Liver (tissue), 10 donors: ENCODE measurements at places on chromosomes 5 and 9. TPM values are rescaled to one million over a fixed set of nuclear protein-coding genes. Genes with fewer than 3 reads are reported as not detected.

Gene PNPLA7
- polyA plus RNA-seq: 1.0 TPM

Gene LECT2
- polyA plus RNA-seq: 90.2 TPM

Gene CLIC3
- 0.83 TPM for polyA plus RNA-seq

DNA sequence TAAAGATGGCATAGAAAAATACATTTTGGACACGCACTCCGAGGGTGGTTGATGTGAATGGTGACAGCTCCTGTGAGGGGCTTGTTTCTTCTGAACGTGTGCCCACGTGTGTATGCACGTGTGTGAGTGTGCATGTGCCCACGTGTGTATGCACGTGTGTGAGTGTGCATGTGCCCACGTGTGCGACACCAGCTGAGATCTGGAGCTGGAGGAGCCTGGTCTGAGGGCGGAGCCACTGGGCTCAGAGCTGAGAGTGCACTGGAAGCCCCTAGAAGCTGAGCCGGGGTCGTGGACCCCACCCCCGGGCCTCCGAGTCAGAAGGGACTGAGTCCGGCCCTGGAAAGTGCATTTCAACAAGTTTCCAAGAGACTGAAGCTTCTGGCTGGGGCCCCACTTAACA lies 282.5 kb upstream of the IRX4 start:
- H3K27ac ChIP-seq: no peak overlapping the region
- no peaks in the 10 kb centered on the region for H3K27me3 ChIP-seq
- no peak overlapping the region for H3K4me3 ChIP-seq
- no peaks in the 10 kb centered on the region for H3K4me1 ChIP-seq

Gene IL13
- polyA plus RNA-seq: not detected

Gene NAIP
- polyA plus RNA-seq: 1.7 TPM

Gene SLC6A7
- not detected for polyA plus RNA-seq

DNA sequence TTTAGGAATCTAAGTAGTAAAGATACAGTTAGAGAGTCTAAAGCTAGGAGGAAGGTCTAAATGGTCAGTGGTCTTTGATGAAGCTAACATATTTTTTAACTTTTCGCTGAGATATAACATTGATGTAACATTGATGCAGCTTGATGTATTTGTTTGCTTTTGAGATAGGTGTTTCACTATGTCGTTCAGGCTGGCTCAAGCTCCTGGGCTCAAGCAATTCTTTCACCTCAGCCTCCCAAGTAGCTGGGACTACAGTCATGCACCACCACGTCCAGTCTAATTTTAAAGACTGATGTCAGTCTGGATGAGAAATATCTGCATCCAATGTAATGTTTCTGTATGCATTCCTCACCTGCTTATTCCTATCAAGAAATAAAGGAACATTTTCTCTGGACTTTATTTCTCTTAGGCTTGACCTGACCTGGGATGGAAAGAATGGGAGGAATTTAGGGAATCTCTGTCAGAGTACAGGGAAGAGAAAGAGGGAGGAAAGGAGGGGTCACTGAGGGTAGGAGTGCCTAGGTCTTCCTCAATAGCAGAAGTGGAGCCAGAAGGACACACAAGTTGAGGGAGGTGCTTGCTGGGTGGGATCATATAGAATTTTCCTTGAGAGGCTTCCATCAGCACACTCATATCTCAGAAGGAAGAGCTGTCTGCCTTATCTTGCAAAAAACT lies 101.5 kb upstream of the GPBP1 start:
- no peaks in the 10 kb centered on the region for H3K27me3 ChIP-seq
- H3K4me1 ChIP-seq: no peaks in the 10 kb centered on the region
- DNase-seq: no peak

DNA sequence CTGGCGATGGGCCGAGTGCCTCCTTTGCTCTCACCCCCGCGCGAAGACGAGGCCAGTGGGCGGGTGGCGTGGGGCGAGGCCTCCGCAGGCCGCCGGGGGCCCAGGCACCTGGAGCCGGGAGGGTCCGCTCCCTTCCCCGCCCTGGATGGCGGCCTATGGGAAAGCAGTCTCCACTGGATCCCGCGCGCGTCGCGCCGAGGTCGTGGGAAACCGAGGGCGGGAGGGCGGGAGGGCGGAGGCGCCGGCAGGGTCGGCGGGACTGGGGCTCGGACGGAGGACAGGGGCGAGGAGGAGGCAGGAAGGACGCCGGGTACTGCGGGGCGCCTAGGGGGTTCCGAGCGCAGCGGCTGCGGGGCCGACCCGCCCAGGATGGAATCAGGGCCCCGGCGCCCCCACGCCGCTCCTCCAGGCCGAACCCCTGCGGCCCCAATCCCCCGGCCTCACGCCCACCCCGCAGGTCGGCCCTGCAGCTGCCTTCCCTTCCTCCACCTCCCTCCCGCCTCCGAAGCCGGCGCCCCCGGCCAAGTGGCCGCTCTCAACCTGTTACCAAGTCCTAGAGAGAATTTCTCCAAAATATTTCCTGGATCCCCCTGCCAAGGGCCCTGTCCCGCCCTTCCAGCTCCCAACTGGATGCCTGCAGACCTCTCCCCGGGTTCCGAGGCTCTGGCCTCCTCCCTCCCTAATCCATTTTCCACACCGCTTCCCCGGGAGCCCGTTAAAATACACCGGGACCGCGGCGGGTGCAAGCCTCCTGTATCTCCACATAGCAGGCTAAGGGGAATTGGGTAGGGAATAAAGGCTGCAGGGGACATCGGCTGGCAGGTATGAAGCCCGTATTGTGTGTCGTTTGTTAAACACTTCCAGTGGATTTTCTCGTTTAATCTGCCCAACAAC lies 146.3 kb downstream of the ERCC6L2 start:
- no peaks in the 10 kb centered on the region for H3K27me3 ChIP-seq
- DNase-seq: no peak
- no peaks in the 10 kb centered on the region for H3K36me3 ChIP-seq

Gene DRD1
- polyA plus RNA-seq: 0.05 TPM

Gene OMD
- polyA plus RNA-seq: 0.28 TPM

DNA sequence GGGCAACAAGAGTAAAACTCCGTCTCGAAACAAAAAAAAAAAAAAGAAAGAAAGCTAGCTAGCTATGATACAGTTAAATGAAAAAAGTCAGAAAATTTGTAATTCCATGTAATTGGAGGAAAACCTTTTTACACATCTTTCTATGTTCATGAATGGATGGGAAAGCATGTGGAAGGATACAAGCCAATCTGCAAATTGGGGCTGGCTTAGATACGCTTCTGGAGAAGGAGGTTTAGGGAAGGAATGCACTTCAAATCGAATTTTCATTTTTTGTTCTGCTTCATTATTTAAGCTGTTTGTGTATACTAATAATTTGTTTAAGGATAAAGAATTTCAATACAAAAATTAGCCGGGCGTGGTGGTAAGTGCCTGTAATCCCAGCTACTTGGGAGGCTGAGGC lies 6.7 kb downstream of the VDAC1 start:
- H3K4me3 ChIP-seq: no peak overlapping the region
- no peak for DNase-seq
- H3K4me1 ChIP-seq: peaks cover 26% of the 10 kb centered on the region
- H3K27ac ChIP-seq: no peak overlapping the region
- H3K36me3 ChIP-seq: no peaks in the 10 kb centered on the region
- no peaks in the 10 kb centered on the region for H3K27me3 ChIP-seq

GRCh38 chr5:32390819-32391591 lies 53.5 kb downstream of the ZFR start:
- H3K4me3 ChIP-seq: no peak overlapping the region
- peak overlapping the region; percentile 52 for H3K27ac ChIP-seq
- DNase-seq: no peak
- peaks cover 68% of the 10 kb centered on the region for H3K36me3 ChIP-seq
- H3K4me1 ChIP-seq: no peaks in the 10 kb centered on the region

- no peak overlapping the region for H3K27ac ChIP-seq
- DNase-seq: no peak
- no peaks in the 10 kb centered on the region for H3K27me3 ChIP-seq
- no peaks in the 10 kb centered on the region for H3K4me1 ChIP-seq
Observed at GRCh38 chr9:13292782-13293181, 13.3 kb upstream of the MPDZ start.

Gene NDUFA8
- 48.3 TPM for polyA plus RNA-seq

DNA sequence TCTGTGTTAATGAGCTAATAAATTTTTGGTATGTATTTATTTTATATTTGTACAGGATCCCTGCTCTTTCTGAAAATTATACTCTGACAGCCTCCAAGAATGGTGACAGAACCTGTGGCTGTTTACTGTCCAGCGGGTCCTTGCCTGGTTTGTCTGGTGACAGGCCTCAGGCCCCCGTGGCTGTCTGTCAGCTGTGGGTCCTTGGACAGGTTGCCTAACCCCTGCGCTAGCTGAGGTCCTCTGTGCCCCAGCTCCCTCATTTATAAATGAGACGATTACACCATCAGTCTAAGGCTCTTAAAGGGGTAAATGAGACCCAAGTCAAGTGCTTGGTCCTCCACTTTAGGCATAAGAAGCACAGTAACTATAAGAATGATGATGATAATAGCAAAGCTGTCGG lies 125.1 kb upstream of the COL5A1 start:
- H3K27me3 ChIP-seq: no peaks in the 10 kb centered on the region
- no peak overlapping the region for H3K4me3 ChIP-seq
- no peak overlapping the region for H3K27ac ChIP-seq

GRCh38 chr5:178490935-178491652 lies 99.1 kb downstream of the COL23A1 start:
- H3K4me3 ChIP-seq: no peak overlapping the region
- H3K27me3 ChIP-seq: no peaks in the 10 kb centered on the region
- no peak overlapping the region for H3K27ac ChIP-seq
- no peaks in the 10 kb centered on the region for H3K4me1 ChIP-seq
- DNase-seq: no peak

Gene SLC27A4
- 36.4 TPM for polyA plus RNA-seq

- H3K4me3 ChIP-seq: peak overlapping the region; percentile 23
- no peaks in the 10 kb centered on the region for H3K27me3 ChIP-seq
- H3K27ac ChIP-seq: no peak overlapping the region
- no peak for DNase-seq
Observed at GRCh38 chr5:178984145-178985072, 10.7 kb downstream of the GRM6 start.

DNA sequence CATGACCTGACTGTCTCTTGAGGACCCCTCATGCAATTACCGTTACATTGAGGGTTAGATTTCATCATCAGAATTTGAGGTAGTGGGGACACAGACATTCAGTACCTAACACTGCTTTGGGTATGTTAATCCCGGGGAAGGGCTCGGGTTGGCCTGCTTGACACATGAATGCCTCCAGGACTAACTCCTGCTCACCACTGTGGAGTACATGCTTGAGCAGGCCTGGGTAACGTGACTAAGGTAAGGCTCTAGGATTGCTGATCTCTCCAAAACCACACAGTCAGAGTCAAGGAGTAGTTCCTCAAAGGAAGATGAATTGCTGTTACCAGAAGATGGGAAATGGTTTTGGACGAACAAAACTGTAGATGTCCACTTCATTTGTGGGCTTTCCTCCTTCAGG lies 376.3 kb upstream of the ZNF462 start:
- no peaks in the 10 kb centered on the region for H3K36me3 ChIP-seq
- no peaks in the 10 kb centered on the region for H3K27me3 ChIP-seq
- no peaks in the 10 kb centered on the region for H3K4me1 ChIP-seq
- H3K27ac ChIP-seq: no peak overlapping the region
- DNase-seq: no peak

DNA sequence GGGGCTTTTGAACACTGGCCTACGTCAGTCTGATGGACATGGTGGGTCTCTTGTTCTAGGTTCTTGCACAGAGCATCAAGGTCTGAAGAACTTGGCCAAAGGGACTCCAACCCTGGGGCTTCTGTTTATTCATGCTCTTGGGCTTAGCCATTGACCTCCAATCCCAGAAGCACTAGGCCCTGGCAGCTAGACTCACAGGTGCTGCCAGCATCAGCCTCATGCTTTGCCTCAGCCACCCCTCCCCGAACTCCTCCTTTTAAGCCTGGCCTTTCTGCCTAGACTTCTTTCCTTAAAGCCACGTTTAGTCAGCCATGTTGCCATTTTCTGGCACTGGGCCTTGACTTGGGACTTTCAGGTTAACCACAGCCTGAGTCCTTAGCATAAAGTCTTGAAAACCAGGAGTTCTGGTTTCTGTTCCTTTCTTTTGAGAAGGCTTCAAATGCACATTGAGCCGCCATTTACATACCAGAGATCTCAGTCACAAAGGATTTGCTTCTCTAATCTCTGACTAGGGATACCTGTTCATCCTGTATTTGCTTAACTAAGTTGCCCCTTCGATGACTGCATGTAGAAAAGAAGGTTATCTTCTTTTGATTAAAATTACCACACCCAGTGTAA lies 54.7 kb downstream of the ANGPTL2 start:
- no peak overlapping the region for H3K4me3 ChIP-seq
- no peak for DNase-seq
- H3K27me3 ChIP-seq: no peaks in the 10 kb centered on the region
- H3K27ac ChIP-seq: no peak overlapping the region
- no peaks in the 10 kb centered on the region for H3K4me1 ChIP-seq

GRCh38 chr5:125612181-125612721 lies 811.0 kb upstream of the GRAMD2B start:
- H3K27ac ChIP-seq: no peak overlapping the region
- no peak for DNase-seq
- H3K27me3 ChIP-seq: no peaks in the 10 kb centered on the region
- H3K4me3 ChIP-seq: no peak overlapping the region
- no peaks in the 10 kb centered on the region for H3K4me1 ChIP-seq

- H3K27ac ChIP-seq: no peak overlapping the region
- H3K4me1 ChIP-seq: no peaks in the 10 kb centered on the region
- H3K4me3 ChIP-seq: no peak overlapping the region
- no peaks in the 10 kb centered on the region for H3K36me3 ChIP-seq
Observed at GRCh38 chr9:132732326-132733259, 62.3 kb downstream of the GTF3C4 start.

DNA sequence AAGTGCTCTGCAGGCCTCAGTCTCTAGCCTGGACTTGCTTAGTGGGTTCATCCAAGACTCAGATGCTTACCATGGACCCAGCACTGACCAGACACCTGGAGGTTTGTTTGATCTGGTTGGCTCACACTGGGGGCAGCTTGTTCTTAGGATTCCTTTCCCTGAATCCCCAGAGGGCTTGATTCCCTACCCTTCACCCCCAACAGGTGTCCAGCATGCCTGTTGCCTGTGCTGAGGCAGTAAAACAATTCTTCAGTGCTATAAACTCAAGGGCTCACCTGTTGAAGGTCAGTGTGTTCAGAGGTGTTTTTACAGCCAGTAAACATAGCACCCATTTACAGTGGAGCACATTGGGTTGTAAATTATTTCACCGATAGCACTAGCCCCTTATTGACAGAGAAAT lies 123.8 kb upstream of the KLF4 start:
- H3K4me1 ChIP-seq: no peaks in the 10 kb centered on the region
- H3K27ac ChIP-seq: no peak overlapping the region

- H3K27me3 ChIP-seq: no peaks in the 10 kb centered on the region
- no peaks in the 10 kb centered on the region for H3K4me1 ChIP-seq
- no peak for DNase-seq
- H3K4me3 ChIP-seq: no peak overlapping the region
- H3K27ac ChIP-seq: no peak overlapping the region
Observed at GRCh38 chr9:110555551-110556331, 23.8 kb downstream of the SVEP1 start.

Gene CCNH
- polyA plus RNA-seq: 21.9 TPM
